ENCODE measurements at places on chromosomes 3 and 15.

- no peak for DNase-seq
Measured at GRCh38 chr3:9690451-9691450, 12.9 kb upstream of the CPNE9 start.

GRCh38 chr3:189512039-189512438 is 119.2 kb upstream of the TP63 start:
- DNase-seq: no peak

DNA sequence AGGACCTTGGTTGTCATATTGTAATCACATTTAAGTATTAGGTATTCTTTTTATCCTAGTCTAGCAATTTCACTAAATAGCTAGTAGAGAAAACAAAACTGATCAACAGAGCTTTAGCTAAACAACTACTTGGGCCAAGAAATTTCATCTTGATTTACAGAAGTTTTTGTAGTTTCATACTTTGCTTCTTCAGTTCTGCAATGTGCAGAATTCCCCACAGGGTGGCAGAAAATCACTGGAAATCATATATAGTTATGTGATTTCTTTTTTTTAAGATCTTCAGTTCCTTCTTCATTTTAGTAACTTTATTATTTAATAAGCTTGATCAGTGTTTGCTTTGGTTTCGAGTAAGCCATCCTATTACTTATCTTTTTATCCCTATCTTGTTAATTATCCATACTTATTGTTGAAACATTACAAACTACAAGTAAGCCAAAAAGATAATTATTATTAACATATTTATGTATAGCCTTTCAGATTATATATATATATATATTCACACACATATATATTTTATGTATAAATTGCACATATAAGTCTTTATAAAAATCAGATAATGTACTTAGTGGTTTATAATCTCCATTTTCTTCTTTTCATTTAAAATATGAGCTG is 2.2 kb upstream of the BNIP2 start:
- DNase-seq: no peak

DNA sequence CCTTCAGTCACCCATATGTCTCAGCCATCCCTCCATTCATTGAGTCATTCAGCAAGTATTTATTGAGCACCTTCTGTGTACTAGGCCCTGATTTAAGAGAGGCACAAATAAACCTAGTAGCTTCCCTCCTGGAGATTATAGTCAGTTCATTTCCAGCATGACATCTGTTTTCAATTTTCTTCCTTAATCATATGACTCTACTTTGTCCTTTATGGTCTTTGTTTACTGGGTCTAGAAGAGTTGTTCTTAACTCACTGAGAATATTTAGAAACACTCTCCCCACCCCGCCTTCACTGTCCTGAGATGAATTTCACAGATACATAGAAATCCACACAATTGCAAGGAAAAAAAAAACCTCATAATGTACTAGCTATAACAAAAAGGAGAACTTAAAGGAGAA is 44.8 kb upstream of the ADAMTS9 start:
- no peak for DNase-seq

DNA sequence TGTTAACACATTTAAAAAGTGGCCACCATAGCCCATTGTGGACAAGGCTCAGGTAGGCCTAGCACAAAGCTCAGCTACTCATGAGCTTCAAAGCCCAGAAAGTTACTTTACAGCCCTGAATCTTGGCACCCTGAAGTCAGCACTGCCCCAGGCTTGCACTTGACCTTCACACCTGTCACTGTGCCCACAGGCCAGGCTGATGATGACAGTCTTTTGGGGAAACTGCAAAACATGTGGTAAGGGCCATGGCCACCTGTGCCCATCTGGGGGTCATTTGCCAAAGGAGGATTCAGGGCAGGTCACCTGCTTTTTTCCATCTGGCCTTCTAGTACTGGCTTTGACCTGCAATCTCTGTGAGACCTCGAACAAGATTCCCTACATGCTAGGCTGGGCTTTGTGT is 11.0 kb downstream of the CHDH start:
- DNase-seq: no peak

DNA sequence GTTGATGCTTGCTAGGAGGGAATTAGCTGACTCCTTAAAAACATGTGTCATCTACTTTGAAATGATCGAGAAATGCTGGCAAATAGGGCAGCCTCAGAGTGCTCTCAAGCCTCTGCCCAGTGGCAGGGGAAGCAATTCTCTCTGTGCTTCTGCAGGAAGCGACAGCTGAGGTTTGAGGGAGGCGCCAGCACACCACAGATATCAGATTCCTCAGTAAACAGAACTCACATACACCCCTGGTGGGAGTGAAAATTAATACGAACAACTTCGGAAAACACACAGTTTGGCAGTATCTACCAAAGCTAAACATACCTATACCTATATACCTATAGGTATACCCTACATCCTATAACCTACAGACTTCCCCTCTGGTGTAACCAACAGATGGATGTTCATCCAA is 61.3 kb downstream of the NSMCE3 start:
- DNase-seq: no peak

DNA sequence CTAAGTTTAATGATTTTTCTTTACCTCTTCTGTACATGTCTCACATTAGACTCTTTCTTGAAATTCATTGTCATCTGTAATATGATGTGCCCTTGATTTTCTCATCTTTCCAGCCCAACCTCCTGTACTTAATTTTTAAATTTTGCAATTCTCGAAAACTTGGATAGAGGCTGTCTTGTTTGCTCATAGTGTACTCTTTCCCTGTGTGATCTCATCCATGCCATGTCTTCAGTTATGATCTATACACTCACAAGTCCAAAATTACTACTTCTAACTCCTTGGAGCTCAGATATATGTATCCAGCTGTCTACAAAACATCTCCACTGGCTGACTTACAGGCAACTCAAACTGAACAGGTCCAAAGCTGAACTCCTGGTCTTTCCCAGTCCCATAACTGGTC is 42.2 kb downstream of the CD200 start:
- no peak for DNase-seq

DNA sequence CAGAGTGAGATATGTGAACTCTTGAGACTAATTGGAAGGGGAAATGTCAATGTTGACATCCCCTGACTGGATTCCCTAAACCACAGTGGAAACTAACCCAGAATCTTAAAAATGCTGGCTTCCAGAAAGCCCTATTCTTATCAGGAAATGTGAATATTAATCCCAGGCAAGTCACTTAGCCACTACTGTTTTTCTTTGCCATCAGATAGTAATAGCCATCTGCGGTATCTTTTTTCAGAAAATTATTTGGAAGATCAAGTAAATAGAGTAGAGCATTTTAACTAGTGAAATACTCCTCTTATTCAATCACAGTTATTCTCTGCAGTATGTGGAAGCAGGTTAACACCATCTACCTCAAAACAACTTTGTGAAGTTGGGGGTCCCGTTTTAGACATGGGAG is 318.9 kb downstream of the RORA start:
- DNase-seq: no peak

DNA sequence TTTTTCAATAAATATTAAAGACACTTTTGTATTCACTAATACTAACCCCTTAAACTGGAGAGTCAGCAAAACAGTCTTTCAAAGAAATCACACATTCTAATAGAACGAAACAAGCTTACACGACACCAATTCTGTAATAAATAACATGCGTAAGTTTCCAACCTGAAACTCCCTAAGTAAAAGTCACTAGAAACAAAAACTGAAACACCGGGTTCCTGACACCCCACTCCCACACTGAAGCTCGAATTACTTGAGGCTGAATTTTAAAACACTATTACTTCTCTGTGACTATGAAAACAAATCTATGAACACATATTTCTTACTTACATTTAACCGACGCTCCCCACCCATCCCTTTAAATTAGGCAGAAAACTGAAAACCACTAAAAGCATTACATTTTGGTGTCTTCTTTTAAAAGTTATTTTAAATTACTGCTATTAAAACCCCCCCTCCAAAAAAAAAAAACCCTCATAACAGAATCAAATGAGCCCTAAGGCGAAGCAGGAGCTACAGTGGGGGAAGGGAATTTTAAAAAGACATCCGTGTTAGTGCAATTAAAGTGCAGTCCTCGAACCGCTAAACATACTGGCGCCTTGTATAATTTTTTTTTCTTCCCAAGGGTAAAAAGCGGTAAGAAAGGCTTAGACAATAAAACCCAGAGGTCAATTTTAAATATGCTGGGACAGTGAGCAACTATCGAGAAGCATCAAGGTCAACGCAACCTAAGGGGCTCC is 878 bp downstream of the SPPL2A start:
- no peak for DNase-seq

DNA sequence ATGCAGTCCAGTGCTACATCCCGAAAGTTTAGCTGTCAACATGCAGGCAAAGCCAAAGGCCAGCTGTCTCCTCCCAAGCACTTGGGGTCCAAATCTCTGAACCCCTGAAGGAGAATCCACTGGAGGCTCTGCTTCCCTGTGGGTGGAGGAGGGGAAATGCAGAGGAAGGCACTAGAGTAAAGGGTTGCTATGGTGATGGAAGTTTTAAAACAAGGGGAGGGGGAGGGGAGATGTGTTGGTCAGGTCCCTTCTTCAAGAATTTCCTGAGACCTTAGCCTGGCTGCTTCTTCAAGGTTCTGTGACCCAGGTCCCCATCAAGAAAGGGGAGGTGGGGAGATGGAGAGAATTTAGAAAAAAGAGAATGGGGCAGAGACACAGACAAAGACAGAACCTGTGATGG is 2.3 kb downstream of the CAMKV start:
- DNase-seq: no peak

DNA sequence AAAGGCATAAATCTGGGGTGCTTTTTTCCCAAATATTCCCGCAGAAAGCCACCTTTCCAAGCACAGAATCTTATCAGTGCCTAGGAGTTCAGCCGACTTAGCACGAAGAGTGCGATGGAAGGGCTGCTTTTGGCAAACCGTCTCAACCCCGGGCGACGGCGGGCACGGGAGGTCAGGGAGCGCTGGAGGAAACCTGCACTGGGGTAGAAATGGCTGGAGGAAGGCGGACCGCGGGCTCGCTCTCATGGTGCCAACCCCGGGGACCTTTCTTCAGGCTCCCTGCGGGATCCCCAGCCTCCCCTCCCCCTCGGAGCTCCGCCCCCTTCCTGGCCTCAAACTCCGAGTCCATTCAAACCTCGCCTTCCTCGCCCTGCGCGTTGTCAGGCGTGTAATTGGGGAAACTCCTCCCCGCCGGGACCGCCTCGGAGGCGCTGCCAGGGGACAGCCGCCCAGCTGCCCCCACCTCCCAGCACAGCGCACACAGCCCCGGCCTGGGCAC is at the start of gene GABRG3:
Gene GABRG3 (plus strand): TSS at position 470 of the 499 bp plus-strand sequence.
- no peak for DNase-seq

- DNase-seq: no peak
Measured at GRCh38 chr3:90221900-90222299, 1114.5 kb downstream of the EPHA3 start.

DNA sequence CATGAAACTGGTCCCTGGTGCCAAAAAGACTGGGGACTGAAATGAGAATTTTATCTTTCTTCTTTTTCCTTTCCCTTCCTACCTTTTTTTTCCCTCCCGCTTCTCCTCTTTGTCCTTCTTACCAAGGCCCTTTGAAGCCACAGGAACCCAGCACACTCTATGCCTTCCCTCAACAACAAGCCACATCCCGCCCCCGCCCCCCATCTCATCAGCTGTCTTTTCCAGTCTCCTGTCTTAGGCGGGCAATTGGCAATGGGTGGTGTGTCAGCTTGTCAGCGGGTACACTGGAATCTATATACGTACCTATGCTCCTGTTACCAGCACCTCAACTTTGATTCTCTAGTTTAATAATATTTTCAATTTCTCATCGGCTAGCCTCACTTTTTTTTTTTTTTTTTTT is 56.3 kb upstream of the CHD2 start:
- no peak for DNase-seq
